Activated T-helper 9 cell treated with anti-CD3 and anti-CD28 coated beads, Interleukin-2, amount 50 U/mL, for 16 hours (primary cell): ENCODE measurements at places on chromosomes 3 and 15.

- no peak for DNase-seq
Observed at GRCh38 chr3:132637590-132637989, 22.0 kb downstream of the ACAD11 start.

DNA sequence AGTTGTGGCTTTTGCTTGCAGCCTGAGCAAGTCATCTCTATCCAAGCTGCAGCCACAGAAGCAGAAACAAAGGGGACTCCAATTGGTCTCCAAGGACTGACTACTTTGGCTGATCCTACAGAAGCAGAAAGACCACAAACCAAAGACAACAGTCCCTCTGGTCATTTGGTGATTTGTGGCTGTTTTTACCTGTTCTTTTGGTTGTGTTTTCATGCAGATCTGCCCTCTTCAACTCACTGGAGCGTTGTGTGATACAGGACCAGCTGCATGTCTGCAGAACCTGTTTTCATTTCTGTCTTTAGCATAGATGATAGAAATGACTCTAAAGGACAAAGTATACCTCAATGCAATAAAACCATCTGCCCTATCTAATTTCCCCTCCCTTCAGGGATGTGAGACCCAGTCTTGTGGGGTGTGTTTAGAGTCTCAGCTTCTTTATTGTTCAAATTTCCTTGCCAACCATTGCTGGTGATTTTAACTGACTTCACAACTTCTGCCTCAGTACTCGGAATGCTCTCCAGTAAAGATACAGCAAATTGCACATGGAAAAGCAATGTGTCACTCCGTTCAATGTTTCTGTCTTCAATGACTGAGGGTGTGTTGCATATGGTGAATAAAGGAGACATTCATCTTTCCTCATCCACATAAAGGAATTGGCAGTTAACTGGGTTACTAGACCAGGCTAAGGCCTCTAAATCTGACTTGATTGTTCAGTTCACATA is 48.9 kb upstream of the SLC7A14 start:
- no peak for DNase-seq

DNA sequence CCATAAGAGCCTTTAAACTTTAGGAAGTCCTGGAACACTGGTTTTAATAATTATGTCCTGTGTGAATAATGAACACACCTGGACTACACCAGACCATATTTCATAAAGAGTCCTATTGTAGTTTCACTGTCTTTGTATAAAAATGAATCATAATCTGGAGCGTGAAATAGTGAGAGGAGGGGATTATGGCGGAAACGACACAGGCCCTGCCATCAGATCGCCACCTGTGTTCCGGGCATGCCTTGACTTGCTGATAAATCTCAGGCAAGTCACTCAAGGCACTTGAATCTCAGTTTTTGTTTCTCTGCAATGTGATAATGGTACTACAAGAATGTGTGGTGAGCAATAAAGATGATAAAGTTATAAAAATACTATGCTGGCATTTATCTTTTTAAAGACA is 995.5 kb downstream of the MCTP2 start:
- DNase-seq: no peak

DNA sequence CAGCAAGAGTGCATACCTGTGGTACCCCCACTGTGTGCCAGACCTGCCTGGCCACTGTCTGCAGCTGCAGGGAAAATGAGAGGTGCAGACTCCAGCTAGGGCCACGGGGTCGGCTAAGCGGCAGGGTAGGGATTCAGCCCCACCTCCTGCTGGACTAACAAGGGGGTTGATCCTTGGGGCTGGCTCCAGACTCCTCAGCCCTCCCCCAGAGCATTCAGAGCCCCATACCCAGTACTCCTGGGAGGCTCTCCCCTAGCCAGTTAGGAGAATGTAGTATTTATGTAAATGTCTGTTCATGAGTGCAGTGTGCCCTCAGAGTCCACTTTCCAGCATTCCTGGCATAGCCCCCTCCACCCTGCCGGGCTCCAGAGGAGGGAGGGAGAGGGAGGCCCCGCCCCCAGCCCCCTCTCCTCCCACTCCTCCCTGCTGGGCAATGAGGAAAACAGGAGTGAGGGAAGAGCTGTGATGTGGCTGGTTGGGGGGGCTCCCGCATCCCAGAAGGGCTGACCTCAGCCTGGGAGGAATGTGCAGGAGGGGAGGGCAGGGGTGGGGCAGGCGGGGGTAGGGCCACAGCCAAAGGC is 4.5 kb upstream of the SEMA3B start:
- no peak for DNase-seq

DNA sequence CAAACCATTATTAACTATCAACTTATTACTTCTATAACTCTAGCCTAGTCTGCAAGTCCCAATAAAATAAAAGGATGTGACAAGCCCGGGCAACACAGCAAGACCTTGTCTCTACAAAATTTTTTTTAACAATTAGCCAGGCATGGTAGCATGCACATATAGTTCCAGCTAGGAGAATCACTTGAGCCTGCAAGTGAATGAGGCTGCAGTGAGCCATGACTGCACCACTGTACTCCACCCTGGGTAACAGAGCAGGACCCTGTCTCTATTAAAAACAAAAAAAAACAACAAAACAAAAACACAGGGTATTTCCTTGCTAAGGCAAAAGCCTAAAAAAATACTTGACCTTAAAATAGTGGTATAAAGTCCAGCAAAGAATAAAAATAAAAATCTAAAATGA is 31.4 kb downstream of the ANKRD28 start:
- no peak for DNase-seq

- DNase-seq: no peak
Observed at GRCh38 chr3:22122567-22122966, 371.6 kb upstream of the ZNF385D start.
